Activated CD4-positive, alpha-beta T cell treated with anti-CD3 and anti-CD28 coated beads for 4 hours (primary cell): ENCODE measurements at places on chromosomes 5 and 9.

DNA sequence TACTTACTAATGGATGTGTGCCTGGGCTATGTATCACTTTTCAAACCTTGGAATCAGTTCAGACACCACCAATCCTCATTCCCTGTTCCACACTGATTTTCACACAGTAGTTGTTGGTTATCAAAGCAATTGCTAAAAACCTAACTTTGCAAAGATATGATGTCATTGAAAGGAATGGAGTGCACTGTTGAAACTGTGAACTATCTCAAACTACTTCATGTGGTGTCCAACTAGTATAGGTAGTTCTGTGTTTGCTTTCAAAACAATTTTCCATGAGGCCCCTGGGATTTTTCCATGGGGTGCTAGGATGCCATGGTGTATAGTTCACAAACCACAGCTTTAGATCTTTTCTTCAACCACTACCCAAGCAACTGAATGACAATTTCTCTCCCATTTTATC lies 17.8 kb downstream of the INIP start:
- DNase-seq, result no peak

- no peak for DNase-seq
These were observed 27.9 kb upstream of the GALNT10 start for GRCh38 chr5:154162539-154163151.

DNA sequence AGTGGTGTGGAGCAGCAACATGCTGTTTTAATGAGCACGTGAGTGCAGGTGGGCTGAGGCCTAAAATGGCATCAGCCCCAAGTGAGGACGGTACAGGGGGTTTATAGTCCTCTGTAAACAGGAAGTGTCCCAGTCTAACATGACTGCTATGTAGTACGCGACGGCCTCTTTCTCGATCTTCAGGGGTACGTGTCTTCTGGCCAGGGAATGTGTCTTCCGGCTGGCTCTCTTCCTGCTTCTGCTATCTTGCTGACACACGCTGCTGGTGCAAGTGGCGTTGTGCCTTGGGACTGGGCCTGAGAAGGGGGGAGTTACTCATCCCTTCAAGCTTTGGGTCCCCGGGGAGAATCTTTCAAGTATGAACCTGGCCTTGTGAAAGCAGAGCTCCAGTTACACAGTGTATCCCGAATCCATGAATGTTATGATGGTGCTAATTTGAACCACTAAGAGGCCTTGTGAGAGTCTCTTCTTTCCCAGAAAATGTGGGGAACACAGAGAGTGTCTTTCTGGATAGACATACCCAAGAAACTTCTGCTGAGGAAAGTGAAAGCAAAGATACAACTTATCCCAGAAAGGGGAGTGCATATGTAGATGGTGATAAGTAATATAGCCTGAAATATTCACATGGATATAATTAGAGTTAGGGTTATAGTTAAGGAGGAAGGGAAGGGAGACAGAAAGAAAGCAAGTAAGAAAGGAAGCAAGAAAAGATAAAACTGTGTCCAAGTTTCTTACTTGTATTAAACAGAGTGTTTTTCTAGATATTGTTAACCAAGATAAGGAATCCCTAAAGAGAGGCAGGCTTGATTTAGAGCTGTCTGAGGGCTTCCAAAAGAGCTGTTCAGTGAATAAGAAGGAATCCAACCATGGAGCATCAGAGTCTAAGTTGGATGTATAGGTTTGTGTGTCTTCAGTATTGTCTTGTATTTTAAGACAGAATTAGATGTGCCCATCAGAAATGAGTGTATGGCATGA lies 35.5 kb upstream of the ANXA2R start:
- DNase-seq, result no peak

- DNase-seq, result no peak
These were observed 49.0 kb upstream of the ATG10 start for GRCh38 chr5:81922854-81923279.

- no peak for DNase-seq
These were observed 35.7 kb downstream of the TGFBI start for GRCh38 chr5:136064510-136064909.
